ENCODE measurements at places on chromosomes 7 and 10.

DNA sequence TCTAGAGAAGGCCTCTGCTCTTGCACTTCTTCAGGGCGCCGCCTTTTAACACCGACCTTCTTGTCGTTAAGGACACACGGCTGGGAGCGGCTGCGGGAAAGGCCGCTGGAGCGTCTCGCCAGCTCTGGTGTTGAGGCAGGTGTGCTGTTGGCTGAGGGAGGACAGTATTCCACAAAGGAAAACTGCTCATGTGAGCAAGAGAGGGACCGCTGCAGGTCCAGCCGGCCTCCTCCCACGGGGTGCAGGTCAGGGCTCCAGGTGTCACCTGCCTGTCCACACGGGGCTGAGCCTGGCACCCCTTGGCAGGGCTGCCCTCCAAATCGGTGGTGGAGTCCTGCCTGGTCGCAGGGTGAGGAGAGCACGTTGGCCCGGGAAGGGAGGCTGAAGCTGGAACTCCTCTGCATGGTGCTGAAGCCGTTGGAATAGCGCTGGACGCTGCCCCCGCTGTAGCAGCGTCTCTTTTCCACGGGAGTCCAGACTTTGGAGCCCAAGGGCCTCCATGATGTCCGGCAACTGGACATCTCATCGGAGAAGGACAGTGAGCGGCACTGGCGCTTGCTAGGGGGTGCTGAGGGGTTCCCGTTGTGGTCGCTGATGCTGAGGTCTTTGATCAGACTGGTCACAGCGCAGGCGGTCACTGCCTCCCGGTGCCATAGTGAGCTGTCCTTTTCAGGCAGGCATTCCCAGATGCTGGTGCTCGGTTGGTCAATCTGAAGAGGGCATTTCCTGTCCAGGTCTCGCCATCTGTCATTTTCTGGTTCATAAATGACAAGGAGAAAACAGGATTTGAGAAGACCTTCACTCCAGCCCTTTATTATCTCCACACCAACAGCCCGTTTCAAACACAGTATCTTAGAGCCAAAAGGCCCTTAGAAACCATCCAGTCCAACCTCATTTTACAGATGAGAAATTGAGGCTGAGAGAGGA is 62.3 kb downstream of the FAM53B start:
- DNase-seq = no peak

GRCh38 chr10:6567884-6568283 is 12.2 kb downstream of the PRKCQ start:
- DNase-seq = no peak

DNA sequence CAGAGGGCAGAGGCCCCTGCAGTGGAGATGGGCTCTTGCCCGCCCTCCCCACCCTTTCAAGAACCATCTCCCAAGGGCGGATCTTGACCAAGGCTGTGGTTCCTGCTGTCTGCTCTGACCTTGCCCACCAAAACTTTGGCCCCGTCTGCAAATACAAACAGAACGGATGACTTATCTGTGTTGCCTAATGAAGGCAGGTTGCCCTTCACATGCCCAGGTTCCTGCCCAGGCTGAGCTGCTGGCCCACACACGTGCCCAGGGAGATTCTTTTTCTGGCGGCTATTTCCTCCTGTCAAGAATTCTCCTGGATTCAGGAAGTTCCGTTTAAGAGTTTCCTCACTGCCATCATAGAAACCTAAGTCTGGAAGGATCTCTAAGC is 78.3 kb downstream of the PROSER2 start:
- DNase-seq = no peak

DNA sequence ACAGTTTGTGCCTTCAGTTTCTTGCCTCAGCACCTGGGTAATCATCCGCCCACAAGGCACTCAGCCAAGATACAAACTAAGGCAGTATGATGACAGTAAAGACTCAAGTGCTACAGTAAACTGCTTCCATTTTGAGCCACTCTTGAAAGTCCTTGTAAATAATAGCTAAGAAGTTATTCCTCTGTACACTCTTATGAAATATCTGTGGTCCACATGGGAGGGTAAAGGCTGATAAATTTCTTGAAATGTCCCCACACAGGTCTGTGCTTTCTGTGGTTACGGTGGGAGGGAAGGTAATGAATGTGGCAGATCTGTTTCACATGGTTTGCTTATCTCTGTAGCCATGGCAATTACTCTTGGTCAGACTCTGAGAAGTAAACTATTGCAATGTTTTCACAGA is 551.0 kb upstream of the ZWINT start:
- DNase-seq = no peak

- DNase-seq = no peak
Observed at GRCh38 chr7:79339208-79339925, 114.1 kb downstream of the MAGI2 start.

- DNase-seq = no peak
Observed at GRCh38 chr7:106190589-106191330, 78.6 kb upstream of the SYPL1 start.

DNA sequence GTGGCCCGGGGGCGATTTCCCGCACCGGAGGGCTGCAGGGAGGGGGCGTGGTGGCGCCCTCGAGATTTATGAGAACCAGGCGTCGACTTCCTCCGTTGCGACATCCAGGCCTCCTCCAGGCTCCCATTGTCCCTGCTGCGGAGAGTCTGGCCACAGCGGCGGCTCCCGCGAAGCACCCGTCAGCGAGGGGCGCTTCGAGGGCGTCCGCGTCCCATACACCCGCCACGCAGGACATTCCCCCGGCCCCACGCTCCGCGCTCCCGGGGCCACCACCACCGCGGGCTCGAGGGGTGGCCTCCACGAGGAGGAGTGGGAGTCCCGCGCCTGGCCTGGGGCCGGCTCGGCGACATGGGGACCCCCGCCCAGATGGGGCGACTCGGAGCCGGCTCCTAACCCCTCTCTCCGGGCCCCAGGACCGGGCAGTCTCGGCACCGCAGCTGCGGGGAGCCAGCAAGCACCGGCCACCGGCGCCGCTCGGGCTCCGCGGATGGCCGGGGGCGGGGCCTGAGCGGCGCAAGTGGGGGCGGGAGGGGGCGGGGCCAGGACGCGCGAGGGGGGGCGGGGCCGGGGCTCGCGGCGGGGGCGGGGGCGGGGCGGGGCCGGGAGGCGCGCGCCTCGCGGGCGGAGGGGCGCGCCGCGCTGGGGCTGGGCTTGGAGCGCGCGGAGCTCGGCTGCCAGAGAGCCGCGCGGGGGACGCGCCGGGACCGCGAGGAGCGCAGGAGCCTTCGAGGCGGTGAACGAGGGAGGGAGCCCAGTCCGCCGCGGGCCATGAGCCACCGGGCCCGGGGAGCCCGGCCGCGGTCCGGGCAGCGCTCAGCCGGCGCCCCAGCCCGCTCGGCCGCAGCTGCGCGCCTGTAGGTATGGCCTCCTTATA is at the start of gene SH2B2:
Gene SH2B2, plus strand, starts transcription at position 632 of the 874 bp plus-strand sequence. CDS start 13,683 bp downstream, outside the sequence.
- peak; percentile 55 for DNase-seq

- DNase-seq = no peak
Observed at GRCh38 chr10:82377608-82378007, 502.6 kb downstream of the NRG3 start.

- DNase-seq = no peak
Observed at GRCh38 chr7:119842786-119843185, 430.2 kb upstream of the KCND2 start.

GRCh38 chr7:154640266-154640865 is 362.6 kb downstream of the PAXIP1 start:
- DNase-seq = peak; percentile 44

DNA sequence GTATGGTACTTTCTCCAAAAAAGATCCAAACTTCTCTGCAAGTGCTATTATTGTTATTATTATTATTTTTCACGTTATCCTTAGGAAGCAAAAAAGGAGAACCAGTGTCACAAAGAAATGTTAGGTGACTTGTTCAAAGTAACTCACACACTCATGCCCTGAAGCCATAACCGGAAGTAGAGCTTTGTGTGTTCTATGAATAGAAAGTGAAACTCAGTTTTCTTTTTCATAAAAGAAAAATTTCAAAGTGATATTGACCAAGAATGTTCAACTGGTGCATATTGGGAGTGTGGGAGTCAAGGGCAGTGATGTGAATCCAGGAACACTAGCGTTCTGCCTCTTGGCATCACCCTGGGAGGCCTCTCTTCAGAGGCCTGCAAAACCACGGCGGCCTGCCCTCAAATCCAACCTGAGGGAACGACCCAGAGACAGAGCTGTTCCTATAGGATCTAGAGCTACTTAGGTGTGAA is 106.1 kb downstream of the PRKCQ start:
- no peak for DNase-seq

GRCh38 chr10:87974769-87975168 is 111.3 kb downstream of the PTEN start:
- DNase-seq = no peak

- no peak for DNase-seq
Observed at GRCh38 chr10:46091080-46091827, 45.2 kb upstream of the MSMB start.

- no peak for DNase-seq
Observed at GRCh38 chr7:18896343-18896975, 221.0 kb downstream of the TWIST1 start.

GRCh38 chr7:74061840-74062539 is 21.6 kb upstream of the LIMK1 start:
- DNase-seq = peak; percentile 75

DNA sequence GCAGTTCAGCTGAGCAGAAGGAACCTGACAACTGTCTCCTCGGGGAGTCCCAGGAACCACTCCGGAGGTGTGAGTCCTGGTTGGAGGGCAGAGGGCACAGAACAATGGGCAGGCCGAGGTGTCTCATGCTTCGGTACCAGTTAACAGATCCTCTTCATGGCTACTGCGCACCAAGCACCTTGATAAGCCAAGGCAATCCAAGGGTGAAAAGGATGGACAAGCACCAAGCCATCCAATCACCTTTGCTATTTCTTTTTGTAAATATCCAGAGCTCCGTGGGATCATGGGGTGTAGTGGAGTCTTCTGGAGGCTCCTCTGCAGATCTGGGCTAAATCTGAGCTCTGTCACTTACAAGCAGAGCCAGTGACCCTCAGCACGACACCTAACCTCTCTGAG is 233.5 kb downstream of the WDR11 start:
- no peak for DNase-seq

DNA sequence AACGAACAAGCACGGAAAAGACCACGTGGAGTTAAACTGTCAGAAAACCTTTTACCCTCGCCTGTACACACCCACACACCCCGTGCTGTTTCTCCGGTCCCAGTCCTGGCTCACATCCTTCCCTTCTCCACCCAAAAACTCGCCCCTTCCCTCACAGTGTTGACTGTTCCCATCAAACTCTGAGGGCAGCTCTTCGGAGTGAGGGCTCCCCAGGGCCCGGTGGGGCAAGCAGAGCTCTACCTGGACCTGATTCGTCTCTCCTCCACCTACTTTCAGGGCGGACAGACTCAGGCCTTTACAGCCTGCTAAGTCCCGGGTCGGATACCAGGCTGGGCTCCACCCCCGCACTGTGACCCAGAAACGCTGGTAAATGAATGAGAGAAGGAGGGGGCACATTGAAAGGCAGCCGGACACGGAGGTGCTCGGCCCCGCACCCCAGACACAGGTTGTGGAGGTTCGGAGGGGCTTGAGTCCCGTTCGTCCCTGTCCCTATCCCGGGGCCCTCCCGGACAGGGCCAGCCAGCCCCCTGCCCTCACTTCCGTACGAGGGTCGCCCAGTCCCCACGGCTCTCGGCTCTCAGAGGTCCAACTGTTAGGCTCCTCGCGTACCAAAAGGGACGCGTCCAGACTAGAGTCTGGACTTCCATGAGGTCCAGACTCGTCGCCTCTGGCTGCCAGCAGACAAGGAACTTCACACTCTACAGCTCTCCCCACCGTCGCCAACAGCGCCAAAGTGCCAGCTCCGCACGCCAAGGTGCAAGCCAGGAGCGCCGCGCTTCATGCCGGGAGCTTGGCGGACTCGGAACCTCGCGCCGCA is 31.7 kb upstream of the ASL start:
- DNase-seq = no peak

GRCh38 chr7:77245015-77245755 is 45.6 kb upstream of the FGL2 start:
- no peak for DNase-seq

- no peak for DNase-seq
Observed at GRCh38 chr7:114842551-114843065, 79.3 kb upstream of the MDFIC start.

DNA sequence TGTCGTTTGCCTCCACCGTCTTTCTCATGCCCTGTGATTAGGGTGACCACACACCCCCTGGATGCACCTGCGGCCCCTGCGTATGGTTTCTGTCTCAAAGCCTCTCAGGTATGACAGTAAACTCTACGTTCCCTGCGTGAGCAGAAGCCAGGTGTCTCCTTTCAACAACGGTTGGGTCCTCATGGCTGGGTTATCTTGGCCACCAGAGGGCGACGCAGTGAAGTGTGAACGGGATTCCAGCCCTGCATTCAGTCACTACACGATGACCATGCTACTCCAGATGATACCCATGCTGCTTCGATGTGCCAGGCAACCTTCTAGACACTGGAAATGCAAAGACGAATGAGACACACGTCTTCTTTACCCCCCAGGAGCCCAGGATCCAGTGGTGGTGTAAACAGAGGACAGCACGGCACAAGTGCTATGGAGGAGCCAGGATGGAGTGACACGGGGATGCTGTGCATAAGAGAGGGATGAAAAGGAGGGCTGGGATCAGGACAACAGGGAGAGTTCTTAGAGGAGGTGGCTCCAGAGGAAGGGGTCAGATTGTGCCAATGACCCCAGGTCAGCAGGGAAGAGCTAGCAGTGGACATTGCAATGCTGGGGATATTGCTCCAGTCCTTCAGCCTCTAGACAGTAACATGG is 228.1 kb upstream of the PFKP start:
- no peak for DNase-seq

DNA sequence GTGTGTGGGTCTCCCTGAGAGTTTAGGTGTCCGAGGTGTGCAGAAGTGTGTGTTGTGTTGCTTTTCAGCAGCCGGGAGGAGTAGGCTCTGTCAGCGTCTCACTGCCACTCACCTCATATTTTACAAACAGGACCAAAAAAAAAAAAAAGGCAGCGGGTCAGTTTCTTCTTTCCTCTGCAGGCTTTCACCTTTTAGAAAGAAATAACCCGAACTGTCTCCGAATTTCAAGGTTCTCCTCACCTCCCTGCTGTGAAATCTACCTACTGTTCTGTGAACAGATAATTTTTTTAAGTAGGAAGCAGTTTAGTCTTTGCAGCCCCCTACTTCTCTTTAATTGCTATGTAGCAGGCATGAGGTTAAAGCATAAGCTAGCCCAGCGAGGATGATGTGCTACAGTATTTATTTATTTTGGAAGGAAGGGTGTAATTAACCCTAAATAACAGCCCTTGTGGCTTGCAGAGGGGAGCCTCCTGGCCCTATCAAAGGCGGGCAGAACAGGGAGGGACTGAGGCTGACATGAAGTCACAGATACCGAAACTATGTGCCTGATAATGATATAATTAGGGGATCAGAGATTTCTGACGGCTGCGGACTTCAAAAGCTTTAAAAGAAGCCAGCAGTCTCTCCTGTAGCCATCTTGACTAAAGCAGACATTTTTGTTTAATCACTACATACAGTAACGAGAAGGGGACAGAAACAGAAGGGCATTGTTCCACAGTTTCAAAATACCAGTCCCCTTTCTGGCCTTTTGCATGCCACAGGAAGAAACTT is 1.6 kb downstream of the BAMBI start:
- DNase-seq = no peak

Measured in hippocampal formation (tissue), 2 donors.